ENCODE measurements at places on chromosomes 7 and 10.
A peak's percentile ranks its signal among the peaks of the same experiment; 100 is the strongest.

- no peak for DNase-seq
Observed at GRCh38 chr7:80905334-80905733, 13.5 kb downstream of the SEMA3C start.

DNA sequence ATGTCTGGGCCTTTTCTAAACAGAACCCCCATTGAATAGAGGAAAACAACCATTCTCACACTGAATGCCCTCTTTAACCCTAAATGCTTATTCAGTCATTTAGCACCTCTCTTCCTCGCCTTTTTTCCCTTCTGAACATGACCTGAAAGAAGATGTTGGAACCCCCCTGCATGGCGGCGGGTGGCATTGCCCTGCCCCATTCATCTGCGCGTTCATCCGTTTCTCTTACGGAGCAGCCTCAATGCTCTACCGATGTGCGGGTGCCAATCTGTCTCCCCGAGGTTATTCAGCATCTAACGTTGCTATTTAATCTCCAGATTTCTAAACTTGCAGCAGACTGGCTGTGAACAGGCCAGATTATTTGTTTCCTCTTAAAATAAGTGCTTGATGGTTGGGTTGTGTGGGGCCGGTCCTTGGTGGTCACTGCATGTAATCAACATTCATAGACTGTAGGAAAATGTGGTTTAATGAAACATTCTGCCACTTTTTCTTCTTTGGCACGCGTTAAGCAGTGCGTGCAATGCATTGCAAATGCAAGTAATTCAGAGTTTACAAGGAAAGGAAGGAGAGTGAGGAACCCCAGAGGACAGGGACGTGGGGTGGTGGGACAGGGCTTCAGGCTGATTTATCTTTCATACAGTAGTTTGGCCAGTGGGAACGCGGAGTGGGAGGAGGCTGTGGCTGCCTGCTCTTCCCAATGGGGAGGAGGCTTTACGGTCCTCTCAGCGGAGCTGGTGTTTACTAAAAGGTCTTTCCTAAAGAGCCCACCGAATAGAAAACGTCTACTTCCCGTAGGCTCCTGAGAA, 286.7 kb downstream of the DPP6 start:
- no peak for DNase-seq

DNA sequence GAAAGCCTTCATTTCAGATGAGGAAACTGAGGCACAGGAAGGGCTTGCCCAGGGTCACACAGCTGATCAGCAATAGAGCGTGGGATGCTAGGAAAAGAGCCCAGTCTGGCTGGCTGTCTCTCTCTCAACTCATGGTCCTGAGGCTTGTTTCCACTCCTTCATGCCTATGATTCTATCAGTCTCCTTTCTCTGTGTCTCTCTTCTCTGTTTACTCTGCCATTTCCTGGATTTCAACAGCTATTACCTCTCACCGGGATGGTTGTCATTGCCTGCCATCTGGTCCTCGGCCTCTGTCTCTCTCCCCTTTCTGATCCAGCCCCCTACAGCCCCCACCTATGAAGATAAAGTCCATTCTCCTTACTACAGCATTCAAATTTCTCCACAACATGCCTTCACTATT, 93.3 kb upstream of the AGBL3 start:
- peak; percentile 42 for DNase-seq

DNA sequence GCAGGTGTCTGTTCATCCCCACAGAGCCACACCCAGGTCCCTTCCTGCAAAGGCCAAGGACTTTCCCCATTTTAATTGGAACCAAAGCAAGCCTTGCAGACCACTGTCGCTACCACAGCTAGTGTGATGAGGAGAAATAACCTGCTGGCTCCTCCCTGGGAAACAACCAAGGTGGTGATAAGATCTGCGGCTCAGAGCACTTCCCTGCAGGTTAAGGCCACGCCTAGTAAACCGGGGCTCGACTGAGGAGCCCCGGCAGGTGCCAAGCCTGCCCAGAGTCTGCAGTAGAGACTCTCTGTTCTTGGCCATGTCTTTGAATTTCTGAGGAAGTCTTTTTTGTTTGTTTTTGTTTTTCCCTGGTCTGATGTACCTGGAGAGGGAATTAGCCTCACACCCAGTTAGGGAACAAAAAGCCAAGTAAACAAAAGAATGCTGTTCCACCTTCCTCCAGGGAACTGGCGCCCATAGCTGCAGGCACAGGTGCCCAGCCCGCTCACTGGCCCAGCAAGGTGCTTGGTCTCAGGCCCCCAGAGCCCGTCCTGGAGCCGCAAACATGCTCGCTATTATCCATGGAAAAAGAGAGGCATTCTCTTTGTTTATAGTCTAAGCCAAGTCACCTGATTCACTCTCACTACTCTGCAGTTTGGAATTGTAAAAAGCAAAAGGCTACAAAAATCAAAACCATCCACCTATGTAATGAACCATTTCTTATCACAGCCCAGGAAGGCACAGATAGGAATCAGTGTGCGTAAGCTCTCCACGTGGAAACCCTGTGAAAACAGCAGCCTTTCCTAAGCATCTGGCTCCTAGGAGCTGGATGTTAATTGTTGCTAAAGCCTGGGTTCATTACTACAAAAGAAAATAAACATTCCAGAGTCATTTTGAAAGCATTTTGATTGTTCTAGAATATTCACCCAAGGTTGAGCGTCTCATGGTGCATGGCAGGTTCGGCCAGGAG, 2.7 kb downstream of the GPR146 start:
- DNase-seq: no peak

DNA sequence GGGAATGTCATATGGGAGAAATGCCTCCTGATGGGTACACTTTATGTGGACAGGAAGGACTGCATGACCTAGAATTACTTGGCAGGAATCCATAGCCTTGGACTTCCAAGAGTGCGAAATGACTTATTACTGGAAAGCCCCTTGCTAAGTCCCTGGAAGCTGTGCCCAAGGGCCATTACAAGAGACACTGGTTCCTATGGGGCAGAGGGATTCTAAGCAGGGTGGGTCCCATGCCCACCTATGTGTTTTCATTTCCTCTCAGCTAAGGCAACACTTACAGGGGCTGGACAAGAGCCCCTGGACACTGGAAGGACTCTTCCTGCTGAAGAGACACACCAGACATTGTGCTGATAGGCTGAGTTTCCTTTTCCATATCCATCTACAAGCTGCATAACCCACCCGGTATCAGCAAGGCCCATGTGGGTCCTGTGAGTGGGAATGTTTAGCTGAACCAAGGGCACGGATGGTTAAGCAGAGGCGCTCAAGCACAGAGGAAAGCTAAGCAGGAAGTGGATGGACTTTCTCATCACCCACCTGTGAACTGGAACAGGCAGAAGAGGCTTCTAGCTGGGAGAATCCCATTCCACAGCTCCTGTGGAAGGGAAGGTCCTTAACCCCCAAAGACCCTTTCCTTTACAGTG, 56.2 kb downstream of the XPNPEP1 start:
- DNase-seq: peak; percentile 38

GRCh38 chr7:95682913-95683312, 86.6 kb upstream of the PDK4 start:
- DNase-seq: peak; percentile 16

DNA sequence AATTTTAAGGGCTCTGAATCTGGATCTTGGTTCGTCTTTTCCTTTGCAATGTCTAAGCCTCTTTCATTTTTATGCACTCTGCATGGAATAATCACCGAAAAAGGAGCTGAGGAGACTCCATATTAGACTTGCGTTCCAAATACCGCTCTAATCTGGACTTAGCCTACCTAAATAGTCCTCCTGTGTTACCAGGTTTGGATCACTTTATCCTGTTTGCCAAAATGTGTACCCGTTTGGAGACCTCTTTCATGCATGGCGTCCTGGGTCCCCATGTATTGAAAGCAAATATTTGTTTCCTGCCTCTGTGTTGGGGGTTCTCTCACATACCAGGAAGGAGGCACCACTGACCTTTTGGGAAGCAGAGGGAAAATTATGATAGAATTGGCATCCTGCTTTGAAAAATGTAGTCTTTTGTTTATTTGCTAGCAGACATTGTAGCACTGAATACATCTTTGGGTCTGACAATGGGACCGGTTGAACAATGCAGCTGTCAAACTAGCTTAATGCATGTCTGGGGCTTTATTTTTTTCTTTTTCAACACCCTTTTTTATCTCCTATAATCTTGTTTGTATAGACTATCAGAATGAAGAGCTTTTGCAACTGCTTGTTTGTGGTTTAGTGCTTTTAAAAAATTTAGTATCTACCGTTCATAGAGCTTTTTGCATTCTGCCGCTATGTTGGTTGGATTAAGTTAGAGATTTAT, 11.8 kb upstream of the CELF2 start:
- no peak for DNase-seq

GRCh38 chr10:76983624-76984023, 654.0 kb downstream of the KCNMA1 start:
- DNase-seq: no peak

DNA sequence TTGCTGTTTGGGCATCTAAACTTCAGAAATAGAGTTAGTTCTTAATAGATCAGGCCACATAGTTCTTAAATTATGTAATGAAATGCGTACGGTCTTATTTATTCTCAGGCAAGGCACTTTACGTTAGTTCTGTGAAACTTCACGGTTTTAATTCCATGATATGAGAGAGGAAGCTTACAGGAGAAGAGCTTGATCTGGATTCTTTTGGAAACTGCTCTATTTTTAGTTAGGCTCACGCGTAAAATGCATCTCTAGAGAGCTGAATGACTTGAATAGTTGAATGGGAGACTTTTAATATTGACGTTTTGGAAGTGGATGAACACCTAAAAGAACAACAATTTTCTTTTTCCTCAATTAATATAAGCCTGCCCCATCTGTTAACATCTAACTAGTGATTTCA, 71.1 kb downstream of the PRKG1 start:
- DNase-seq: no peak

DNA sequence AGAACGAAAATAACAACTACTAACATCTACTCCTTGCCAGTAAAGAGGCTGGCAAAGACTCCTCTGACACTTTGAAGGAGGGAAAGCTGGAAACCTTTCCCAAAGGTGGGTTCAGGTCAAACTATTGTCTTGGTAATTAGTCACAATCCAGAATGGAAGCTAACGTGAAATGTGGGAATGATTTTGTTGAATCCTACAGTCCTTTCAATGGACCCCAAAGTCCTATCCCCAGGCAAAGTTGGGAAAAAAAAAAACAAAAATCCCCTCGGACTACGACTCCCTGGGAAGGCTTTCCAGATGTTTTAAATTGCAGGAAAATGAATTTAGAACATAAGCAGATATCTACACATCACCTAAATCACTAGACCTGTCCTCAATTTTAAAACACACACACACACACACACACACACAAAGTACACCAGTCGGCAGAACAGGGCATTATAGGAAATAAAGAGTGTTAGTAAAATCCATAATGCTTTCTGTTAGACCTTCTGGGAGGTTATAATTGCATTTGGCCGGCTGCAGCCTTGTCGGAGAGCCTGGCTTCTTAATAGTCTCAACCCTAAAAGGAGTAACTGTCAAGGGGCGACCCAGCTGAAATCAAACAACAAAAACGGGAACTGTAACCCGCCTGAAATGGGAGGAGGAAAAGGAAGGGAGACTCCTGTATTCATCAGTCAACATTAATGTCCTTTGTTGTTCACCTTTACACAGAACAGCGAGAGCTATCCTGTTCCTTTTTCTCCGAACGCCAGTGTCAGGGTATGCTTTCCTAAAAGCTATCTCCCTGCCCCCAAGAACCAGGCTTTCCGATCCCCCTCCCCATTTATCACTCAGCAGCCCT, 1.5 kb downstream of the DOCK4 start:
- peak; percentile 37 for DNase-seq

Measured in choroid plexus epithelial cell (primary cell).